T-helper 9 cell (primary cell): ENCODE measurements at places on chromosomes 6 and 20.
A peak's percentile ranks its signal among the peaks of the same experiment; 100 is the strongest.

- no peak for DNase-seq
Measured at GRCh38 chr6:135901774-135902524, 50.4 kb downstream of the PDE7B start.

GRCh38 chr20:38167851-38168760, 3.0 kb upstream of the TGM2 start:
- DNase-seq: no peak

DNA sequence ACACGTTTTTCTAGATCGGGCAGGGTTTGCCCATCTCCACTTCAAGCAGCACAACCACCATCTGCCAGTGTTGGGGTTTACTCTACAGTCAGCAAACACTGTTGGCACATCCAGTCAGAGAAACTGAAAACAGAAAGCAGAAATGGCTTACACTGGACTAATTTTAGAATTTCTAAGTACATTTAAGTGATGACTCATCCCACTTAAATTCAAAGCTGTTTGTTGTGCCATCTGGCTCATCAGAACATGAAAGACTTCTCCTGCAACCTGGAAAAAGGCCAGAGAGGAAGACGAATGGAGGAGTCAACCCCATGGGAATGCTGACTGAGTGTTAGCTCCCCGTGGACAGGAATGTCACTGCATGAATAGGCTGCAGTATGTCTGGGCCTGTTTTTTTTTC, 21.8 kb downstream of the FAM209B start:
- no peak for DNase-seq

- DNase-seq: no peak
Measured at GRCh38 chr6:113359155-113360140, 497.7 kb upstream of the MARCKS start.

DNA sequence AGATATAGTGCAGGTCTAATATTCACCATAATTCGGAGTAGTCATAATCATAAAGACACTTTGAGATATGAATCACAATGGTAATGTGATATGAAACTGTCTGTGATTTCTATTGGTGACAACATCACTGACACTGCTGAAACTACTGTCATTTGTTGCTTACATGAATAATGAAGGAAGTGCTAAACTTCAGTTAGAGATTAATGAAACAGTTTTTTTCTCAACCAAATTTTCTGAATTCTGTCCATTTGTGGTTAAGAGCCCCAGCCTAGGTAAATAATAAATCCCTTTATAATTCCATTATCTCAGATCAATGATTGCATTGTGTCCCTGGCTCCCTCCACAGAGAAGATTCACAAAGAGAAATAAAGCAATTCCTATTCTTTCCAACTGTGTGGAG, 122.6 kb downstream of the HIVEP2 start:
- DNase-seq: no peak

- no peak for DNase-seq
Measured at GRCh38 chr6:12882761-12883290, 166.3 kb downstream of the PHACTR1 start.

GRCh38 chr20:35702051-35702823, 3.0 kb downstream of the ROMO1 start:
- DNase-seq: no peak

DNA sequence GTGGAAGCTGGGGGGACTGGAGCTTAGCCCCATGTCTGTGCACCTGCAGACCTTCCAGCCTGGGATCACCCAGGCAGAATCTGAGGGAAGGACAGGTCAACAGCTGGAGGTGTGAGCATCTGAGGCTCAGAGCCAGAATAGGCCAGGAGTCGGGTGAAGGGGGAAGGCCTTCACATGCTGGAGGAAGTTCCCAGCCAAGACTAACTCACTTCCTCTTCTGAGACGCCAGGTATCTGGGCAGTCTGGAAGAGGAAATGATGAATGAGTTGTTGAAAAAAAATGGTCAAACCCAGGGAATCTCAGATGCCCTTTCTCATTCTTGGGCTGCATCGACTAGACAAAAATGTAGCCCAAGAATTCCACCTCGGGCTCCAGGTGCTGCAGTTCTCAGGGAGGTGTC, 73.6 kb upstream of the TIAM2 start:
- no peak for DNase-seq

DNA sequence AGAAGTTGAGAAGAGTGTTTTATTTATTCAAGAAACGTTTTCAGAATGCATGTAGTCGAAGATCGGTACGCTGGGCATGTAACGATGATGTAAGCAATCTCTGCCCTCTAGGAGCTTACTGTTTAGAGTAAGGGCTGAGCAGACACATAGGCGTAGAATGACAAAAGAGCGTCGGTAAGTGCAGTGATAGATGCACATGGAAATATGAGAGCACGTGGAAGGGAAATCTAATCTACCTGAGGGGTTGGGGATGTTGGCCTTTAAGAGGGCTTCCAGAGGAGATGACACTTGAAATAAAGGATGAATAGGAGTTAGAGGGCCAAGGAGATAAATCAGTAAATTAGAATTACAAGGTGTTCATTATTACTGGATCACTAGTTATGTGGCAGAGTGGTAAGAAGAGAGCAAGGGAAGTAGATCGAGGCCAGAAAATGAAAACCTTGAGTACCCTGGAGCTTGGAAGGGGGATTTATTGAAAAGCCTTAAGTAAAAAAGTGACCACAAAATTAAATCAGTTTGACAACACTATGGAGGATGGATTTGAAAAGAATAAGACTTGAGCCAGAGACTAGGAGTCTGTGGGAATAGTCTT, 782 bp downstream of the TRMT11 start:
- DNase-seq: no peak

DNA sequence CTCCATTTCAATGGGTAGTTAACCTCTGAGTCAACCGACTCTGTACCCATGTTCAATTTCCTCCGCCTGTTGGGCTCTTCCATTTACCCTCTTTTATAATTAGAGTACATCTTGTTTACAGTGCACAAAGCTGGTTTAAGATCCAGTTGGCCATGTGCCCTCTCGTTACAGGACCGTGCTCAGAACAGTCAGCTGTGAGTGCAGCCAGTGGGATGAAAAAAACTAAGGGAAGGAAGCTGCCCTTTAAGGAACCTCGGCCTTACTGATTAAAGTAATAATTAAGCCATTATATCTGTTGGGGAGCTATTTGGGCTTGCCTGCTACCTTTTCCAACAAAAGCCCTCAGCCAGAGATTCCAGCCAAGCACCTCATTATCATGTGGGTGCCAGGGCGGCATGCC, 68.8 kb downstream of the TMEM170B start:
- DNase-seq: no peak

- no peak for DNase-seq
Measured at GRCh38 chr6:33815854-33816253, 12.1 kb upstream of the MLN start.

DNA sequence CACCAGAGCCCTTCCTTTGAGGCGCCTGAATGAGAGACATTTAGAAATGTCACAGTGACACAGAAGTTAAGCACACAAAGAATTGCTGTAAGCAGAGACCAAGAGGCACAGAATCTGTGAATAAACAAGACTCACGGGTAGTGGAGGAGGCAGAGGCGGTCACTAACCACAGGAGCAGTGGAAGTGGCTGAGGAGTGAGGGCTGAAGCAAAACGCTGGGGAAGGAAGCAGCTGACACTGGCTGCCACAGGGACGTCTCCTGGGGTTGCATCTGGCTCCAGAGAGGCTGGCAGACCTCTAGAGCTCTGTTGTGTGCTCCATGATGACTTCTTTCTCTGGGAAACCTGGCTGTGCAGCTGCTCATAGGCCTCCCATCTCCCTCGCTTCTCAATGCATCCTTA, 65.0 kb upstream of the SLC2A12 start:
- no peak for DNase-seq

DNA sequence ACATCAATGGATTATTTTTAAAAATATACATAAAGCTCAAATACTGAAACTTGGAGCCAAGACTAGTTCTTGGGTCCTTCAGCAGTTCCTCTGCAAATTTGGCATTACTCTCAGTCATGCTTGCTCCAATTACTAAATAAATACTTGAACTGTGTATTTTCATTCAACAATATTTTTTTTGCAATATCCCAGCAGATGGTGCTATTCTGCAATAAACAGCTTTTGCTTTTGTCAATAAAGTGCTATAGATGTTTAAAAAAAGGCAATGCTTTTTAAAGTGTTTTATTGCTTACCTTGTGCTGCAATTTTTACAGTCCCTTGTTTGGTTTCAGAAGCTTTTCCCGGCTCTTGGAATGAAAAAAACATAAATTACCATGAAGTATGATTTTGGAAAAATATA, 243.4 kb downstream of the TRDN start:
- DNase-seq: no peak

GRCh38 chr20:58797371-58798338, 53.0 kb downstream of the GNAS-AS1 start:
- DNase-seq: no peak

- DNase-seq: no peak
Measured at GRCh38 chr6:168219804-168220203, 99.8 kb downstream of the DACT2 start.

DNA sequence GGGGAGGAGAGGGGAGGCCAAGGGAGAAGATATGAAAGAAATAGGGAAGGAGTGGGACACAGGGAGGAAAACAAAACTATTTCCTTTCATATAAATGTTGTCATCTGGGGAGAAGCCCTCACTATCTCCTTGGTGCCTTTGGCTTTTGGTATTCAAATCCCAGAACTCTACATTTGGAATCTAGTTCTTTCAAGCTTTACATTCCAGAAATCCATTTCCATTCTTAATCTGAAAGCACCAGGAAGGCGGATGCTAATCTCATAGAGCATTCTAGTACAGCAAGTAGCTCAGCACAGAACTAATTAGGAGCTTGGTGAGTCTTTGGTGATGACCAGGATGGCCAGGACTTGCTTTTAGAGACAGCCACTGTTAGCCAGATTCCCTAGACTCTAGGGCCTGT, 177.9 kb downstream of the KIF16B start:
- DNase-seq: no peak

GRCh38 chr6:79544299-79544927, 7.2 kb upstream of the LCA5 start:
- DNase-seq: no peak

GRCh38 chr6:65182681-65183080, 524.3 kb downstream of the EYS start:
- no peak for DNase-seq

- DNase-seq: peak; percentile 80
Measured at GRCh38 chr6:30515944-30516753, 26.8 kb downstream of the HLA-E start.

DNA sequence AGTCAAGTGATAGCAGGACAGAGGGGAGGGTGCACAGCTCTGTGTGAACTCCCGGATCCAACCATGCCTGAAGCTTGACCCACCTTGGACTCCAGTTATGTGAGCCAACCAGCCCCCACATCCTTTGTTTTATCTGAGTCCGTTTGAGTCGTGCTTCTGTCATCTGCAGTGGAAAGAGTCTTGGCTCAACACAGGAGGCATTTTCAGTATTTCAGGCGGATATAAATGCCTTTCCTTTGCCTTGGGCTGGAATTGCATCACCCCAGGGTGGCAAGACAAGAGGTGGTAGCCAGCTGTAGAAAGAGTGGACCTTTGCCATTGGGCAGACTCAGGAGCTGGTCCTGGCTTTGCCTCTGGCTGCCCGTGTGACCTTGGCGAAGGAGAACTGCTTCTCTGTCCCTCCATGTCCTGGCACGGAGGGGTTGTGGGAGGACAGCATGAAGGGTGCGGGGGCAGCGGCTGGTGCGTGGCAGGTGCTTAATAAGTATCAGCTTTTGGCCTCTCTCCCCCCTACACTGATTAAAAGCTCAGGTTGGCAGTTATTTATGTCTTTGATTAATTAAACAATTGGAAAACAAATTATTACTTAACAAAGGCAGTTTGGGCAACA, 42.6 kb upstream of the APCDD1L start:
- DNase-seq: no peak

- DNase-seq: no peak
Measured at GRCh38 chr20:22449188-22449973, 135.0 kb downstream of the FOXA2 start.

DNA sequence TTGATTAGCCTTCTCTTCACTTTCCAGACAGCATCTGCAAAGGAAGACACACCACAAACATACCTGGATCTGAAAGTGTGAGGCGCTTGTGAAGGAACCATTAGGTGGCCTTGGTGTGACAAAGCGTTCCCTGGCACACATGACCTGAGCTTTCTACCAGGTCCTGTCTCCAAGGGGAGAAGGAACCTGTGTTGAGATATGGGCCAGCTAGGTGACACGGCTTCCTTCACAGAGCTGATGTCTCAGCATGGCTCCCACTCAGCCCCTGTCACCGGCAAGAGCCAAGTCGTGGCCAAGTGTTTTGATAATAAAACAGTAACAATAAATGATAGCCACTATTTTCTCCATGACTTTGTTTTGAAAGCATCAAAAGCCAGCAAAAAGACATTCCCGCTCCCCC, 20.3 kb upstream of the TAGAP start:
- no peak for DNase-seq
